Activated CD4-positive, alpha-beta T cell treated with anti-CD3 and anti-CD28 coated beads, Interleukin-2, amount 50 U/mL, for 24 hours (primary cell): ENCODE measurements at places on chromosomes 13 and 19.

DNA sequence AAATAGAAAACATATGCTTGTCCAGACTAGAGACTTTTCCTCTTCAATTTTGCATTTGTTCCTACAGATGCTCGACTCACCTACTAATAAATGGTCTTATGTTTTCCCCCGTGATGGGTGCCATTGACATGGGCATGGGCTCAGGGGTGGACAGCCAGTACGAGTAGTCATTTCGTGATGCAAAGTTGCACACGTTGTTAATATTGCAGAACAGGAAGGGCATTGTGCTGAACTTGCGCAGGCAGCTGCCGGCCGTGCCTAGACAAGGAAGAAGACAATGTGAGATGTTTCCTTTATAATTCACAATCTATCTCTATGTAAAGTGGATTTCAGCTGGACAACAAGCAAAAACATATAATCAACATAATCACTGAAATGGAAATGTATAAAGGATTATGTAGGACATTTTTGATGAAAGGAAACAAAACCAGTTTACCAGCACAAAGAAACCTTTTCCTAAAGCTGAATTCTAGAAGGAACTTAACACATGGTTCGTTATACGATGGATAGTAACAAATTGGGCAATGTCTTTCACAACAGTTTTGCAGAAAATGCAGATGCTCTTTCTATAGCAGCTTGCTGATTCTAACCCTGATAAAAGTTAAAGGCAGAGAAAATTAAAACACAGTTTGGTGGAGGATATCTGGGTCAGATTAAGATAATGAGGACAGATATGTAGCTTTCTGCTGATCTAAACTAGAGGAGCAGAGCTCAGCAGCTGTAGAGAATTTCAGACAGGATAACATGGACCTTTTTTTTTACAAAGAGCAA is 145.7 kb downstream of the COL4A1 start:
- DNase-seq, result no peak

- no peak for DNase-seq
Measured at GRCh38 chr13:25727250-25727649, 324.6 kb downstream of the SHISA2 start.

DNA sequence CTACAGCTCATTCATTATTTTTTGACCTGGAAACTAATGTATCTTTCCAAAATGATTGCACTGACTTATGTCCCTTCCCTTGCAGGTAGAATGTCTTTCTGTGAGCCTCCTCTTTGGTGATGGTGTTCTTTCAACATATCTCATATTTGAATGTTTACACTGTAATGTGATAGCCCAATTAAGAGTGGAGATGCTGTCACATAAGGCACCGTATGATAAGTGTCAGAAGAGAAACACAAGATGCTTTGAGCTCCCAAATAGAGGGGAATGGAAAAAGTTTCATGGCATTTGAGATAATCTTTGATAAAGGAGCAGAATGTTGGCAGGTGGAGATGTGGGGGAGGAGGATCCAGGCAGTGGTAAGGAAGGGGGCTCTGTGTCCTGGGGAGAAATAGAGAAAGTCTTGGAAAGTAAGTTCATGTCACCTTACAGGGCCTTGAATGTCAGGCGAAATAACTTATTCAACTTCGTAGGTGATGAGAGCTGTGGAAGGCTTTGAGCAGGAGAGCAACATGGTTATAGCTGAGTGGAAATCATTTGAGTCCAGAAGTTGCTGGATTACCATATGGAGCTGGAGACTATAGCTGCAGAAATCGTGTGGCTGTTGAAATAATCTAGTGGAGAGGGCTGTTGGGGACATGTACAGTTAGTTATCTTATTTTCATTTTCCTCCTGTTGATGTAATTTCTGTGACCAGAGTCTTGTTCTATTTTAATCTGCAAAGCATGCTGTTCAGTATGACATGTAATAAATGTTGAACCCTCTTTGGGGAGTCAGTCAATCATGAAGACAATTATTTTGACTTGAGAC is 10.3 kb upstream of the RNF113B start:
- no peak for DNase-seq

DNA sequence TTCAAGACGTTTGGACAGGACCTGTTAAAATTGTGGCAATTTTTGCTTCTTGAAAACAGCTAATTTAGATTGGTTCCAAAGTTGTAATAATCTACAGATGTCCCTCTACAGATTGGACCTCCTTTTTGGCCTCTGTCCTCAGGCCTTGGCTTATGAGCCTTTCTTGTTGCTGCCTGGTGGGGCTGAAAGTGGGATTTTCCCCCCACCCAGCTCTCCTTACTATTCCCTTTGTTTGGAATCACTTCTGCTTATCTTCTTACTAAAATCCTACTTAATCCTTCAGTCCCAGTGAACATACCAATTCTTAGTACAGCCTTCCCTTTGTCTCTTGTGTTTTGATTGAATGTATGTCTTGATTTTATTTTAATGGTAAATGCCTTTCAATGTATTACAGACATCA is 63.5 kb upstream of the TEX29 start:
- no peak for DNase-seq

DNA sequence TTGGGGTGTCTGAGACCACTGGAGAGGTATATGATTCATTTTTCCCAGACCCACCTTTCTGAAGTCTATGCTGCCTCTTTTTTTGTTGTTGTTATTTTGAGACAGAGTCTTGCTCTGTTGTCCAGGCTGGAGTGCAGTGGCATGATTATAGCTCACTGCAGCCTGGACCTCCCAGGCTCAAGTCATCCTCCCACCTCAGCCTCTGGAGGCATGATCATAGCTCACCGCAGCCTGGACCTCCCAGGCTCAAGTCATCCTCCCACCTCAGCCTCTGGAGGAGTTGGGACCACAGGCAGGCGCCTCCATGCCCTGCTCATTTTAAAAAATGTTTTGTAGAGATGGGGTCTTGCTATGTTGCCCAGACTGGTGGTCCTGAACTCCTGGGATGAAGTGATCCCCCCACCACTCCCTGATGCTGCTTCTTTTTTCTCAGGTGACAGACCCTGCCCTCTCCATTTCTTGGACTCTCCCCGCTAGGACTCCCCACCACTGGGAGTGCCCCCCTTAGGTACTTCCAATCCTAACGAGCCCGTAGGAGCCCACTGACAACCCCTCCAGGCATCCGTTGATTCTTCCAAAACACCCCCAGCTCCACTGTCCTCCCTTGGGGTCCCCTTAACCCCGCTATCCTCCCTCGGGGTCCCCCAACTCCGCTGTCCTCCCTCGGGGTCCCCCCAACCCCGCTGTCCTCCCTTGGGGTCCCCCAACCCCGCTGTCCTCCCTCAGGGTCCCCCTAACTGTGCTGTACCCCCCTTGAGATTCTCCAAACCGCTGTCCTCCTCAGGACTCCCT is 45.4 kb downstream of the ARHGEF18 start:
- DNase-seq, result no peak

DNA sequence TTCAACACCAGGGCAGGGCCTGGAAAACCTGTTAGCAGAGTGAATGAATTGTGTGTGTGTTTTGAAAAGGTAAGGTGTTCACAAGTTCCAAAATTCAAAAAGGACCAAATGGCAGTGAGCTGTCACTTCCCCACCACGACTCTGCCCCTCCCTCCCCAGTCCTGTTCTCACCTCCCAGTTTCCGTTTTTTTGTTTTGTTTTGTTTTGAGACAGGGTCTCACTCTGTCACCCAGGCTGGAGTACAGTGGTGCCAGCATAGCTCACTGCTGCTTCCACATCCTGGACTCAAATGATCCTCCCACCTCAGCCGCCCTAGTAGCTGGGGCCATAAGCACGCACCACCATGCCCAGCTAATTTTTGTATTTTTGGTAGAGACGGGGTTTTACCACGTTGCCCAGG is 20.3 kb upstream of the BCL3 start:
- DNase-seq, result no peak

DNA sequence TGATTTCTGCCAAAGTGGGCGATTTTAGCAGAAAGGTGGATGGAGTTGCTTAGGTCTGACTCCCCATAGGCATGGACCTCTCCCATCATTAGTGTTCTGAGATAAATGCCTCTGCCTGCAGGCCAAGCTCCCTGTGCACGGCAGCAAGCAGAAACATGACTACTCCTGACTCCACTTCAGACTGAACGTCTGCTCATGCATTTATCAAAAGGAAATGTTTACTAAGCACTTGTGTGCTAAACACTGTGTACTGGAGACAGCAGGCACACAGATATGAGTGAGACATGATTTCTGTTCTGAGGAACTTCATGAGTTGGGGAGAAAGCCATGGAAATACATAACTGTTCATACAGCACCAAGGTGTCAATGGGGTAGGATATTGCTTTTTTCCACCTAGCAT is 149.6 kb downstream of the MIPEP start:
- DNase-seq, result no peak

- DNase-seq, result no peak
Measured at GRCh38 chr19:14544977-14545715, 15.8 kb downstream of the TECR start.

- DNase-seq, result no peak
Measured at GRCh38 chr19:3573162-3573857, 566 bp downstream of the HMG20B start.

GRCh38 chr19:48914181-48914580 is 14.1 kb downstream of the NUCB1 start:
- DNase-seq, result no peak

- DNase-seq, result no peak
Measured at GRCh38 chr13:75279834-75280369, 202.1 kb downstream of the TBC1D4 start.

- DNase-seq, result no peak
Measured at GRCh38 chr13:28496188-28496564, 1.2 kb upstream of the FLT1 start.
